ENCODE measurements at places on chromosomes 12 and 14. TPM values are rescaled to one million over a fixed set of nuclear protein-coding genes. Genes with fewer than 3 reads are reported as not detected.

ANO2 gene
- total RNA-seq, result 7.8 TPM

P2RX2 gene
- not detected for total RNA-seq

CD69 gene
- total RNA-seq, result not detected

MYL2 gene
- 24.6 TPM for total RNA-seq

CIROP gene
- total RNA-seq, result not detected

All from myocyte (in vitro differentiated cells).